Amniotic epithelial cell (primary cell): ENCODE measurements at places on chromosomes 6 and 20.

- no peak for DNase-seq
Measured at GRCh38 chr6:49826743-49827406, 39.5 kb downstream of the CRISP1 start.

DNA sequence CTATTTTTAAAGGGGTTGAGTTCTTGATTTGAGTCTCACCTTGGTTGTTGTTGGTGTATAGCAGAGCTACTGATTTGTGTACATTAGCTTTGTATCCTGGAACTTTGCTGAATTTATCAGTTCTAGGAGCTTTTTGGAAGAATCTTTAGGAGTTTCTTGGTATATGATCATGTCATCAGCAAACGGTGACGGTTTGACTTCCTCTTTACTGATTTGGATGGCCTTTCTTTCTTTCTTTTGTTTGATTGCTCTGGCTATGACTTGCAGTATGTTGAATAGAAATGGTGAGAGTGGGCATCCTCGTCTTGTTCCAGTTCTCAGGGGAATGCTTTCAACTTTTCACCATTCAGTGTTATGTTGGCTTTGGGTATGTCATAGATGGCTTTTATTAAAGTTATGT, 64.0 kb downstream of the CDYL start:
- no peak for DNase-seq

GRCh38 chr6:136405420-136406029, 115.9 kb upstream of the BCLAF1 start:
- DNase-seq, result peak; percentile 35

- DNase-seq, result no peak
Measured at GRCh38 chr6:21781128-21781527, 187.6 kb downstream of the SOX4 start.

- peak; percentile 62 for DNase-seq
Measured at GRCh38 chr20:57579898-57580447, 19.1 kb downstream of the PCK1 start.

DNA sequence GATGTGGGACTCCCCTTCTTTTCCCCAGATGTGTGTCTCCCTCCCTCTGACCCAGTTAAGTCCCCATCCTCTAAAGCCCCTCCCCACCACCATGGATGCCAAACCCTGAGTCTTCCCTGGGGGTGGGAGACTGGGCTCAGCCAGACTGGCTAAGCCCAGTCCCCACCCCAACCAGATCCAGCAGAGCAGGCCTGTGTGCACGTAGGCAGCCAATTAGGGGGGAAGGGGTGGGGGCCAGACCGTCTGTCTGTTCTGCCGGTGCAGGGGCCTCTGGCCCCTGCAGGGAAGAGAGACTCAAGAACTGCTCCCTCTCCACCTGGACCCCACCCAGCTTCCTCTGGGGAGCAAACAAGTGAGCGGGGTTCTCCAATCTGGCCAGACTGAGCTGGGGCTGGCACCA, 605 bp downstream of the COX4I2 start:
- no peak for DNase-seq

GRCh38 chr6:159151266-159151855, 17.8 kb upstream of the FNDC1 start:
- DNase-seq, result peak; percentile 50

DNA sequence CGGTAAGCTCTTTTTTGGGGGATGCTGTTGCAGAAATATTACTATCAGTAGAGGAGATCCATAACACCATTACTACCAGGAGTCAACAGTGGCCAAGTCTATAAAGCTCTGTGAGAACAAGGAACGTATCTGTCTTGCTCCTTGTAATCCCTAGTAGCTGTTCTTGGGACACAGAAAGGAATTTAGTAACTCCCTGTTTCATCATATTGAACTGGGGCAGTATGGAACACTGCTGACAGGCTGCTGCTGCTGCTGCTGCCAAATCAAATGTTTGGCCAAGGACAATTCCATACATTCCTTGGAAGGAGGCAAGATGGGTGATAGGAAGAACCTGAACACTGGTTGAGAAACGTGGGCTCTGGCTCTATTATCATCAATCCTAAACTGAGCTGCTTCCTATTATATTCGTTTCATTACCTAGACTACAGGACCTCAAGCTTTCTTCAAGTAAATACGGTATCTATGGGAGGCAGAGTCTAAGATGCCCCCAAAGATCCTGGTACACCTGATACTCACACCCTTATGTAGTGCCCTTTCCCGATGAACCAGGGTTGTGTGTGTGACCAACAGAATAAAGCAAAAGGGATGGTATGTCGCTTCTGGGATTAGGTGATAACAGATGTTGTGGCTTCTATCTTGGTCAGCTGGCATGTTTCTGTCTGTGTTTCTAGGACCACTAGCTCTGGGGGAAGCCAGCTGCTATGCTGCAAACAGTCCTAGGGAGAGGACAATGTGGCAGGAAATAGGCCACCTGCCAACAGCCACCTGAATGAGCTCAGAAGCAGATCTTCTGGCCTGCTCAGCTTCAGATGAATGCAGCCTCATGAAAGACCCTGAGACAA, 39.5 kb downstream of the ELOVL5 start:
- peak; percentile 93 for DNase-seq

DNA sequence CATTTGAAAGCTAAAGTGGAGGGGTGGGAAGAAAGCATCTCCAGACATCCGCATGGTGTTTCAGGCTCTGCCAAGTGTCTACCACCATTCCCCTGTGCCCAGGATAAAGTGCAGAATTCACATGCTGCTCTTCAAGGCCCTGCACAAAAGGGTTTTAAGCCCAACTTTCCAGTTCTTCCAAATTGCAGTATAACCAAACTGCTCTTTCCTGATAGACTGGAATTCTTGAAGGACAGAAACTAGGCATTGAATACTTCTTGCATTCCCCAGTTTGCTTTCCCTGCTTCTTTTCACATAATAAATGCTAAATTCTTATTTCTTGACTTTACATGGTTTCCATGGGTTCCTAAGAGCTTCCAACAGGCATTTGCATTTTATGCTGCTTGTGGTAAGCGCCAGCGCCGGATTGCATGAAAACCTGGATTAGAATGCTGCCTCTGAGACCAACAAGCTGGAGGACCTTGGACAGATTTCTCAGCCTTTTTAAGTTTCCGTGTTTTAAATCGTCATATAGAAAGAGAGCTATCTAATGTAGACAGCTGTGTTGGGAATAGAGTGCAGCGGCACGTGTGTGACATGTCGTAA, 7.9 kb downstream of the SOX4 start:
- no peak for DNase-seq
